ENCODE measurements at places on chromosomes 5 and 9.

DNA sequence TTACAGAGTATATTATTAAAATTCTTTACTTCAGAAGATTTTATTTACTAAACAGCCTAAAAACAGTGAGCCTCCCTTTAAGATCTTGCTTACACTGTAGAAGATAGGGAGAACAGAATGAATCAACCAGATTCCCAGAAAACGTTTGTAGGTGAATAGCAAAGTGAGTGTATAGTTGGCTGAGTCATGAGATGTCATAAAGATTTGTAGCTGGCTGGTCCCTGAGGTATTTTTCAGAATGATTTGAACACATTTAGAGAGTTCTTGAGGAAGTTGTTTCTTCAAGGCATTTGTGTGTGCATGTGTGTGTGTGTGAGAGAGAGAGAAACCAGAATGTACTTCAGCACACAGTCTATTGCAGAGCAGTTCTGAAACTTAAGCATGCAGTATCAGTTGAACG is 159.4 kb upstream of the PRR16 start:
- ATAC-seq = no peak

- ATAC-seq = no peak
Measured at GRCh38 chr5:57705769-57706168, 223.2 kb upstream of the ACTBL2 start.

DNA sequence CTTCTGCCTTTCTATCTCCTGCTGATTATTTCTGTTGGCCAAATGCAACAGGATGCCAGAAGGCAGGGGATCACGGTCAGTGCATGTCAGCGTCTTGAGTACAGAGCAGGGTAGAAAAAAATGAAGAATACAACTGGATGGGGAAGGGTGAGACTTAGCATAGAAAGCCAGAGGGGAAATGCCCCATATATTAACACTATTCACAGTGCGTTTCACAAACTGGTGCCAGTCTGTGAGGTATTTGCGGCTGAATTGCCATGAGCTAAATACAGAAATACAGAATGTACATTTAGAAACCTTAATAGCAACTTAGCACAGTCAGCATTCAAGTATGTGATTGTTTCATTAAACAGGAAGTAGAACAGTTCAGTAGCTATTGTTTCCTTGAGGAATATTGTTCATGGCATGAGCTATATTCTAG is 31.0 kb upstream of the SLC1A3 start:
- no peak for ATAC-seq

DNA sequence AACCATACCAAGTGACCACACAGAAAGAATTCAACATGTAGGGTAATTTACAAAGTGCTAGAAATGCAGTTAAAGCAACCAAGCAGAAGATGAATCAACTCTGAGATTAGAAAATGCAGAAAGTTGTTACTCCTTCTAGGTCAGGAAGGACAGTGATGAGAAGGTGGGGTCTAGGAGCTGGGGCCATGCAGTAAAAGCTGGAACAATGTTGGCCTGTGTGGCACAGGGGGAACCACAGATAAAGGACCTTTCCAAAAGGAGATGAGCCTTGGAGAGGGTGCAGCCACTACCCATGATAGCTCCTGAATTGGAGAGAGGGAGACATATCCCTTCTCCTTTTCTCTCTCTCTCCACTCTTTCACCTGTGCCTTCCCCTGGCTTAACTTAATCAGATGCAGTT is 2.4 kb upstream of the SCGB3A2 start:
- no peak for ATAC-seq

DNA sequence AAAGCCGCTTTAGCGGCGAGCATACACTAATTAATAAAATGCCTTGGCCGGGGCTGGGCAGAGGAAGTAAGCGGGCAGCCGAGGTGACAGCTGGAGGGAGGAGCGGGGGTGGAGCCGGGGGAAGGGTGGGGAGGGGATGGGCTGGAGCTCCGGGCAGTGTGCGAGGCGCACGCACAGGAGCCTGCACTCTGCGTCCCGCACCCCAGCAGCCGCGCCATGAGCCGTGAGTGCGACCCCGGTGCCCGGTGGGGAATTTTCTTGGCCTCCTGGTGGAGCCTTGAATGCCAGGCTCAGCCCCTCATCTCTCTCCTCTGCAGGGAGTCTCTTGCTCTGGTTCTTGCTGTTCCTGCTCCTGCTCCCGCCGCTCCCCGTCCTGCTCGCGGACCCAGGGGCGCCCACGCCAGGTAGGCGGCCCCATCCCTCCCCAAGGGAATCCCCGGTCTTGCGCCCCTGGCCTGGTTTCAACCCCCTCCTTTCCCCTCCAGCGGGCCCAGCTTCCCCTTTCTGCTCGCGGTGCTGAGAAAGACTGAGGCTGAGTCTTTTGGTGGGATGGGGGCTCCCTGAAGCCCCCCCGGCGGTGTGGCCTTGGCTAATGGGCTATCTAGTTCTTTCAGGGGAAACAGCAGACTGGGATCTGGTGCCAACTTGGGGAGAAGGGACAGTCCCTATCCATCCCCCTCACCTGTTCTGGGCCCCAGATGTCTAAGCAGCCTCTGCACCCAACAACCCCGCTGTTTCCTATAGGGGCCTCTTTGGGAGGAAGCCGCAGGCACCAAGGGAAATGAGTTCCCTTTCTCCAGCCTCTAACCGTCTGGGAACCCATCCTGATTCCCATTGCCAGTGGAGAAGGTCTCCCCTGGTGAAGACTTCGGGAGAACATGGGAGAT is at the start of gene PTGS1:
Gene PTGS1 (plus strand): TSS at position 156 of the 887 bp plus-strand sequence. CDS start 61 bp downstream, at position 217.
- ATAC-seq = peak; percentile 24

All from activated CD4-positive, CD25-positive, alpha-beta regulatory T cell treated with anti-CD3 and anti-CD28 coated beads, Interleukin-2, amount 50 U/mL, for 24 hours (primary cell).